CD4-positive, alpha-beta T cell treated with Interleukin-6 at 100 ng/mL for 8 hours (primary cell): ENCODE measurements at places on chromosomes 2 and 18.

DNA sequence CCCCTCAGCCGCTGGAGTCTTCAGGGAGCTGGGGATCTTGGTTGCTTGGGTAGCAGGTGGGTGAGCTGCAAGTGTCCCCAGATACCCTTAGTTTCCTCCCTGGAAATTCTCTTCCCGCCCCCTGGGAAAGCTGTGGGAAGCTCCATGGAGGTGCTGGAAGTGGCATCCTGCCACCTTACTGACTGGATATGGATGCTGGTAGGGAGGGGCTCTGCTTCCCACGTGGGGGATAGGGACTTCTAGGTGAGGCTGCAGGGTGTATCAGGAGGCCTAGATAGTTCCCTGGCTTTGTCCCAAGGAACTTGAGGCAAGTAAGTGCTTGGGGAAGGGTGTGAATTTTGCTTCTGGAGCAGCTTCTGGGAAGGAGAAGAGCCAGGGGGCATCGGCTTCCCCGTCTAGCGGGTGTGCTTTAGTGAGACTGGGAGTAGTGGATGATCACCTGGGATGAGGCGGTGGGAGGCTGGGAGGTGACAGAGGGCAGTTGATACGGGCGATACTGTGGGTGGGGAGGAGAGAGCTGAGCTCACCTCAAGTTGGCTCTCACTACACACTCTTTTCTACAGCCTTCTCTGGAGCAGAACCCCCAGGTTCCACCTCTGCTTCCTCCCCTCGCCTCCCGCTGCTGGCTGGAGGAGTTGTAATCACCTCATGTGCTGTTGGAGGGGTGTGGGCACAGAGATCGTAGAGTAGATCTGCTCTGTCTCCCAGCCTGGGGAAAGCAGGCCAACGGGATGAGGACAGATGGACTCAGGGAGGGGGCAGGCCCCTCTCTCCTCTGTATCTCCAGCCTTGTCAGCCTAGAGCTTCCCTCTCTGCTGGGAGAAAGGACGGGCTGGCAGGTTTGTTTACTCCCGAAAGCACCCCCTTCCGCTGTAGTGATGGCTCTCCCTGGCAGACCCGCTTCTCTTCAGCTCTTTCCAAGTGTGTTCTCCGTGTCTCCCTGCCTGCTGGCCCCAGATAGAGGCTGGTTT lies 19.8 kb downstream of the TET3 start:
- no peak for DNase-seq

DNA sequence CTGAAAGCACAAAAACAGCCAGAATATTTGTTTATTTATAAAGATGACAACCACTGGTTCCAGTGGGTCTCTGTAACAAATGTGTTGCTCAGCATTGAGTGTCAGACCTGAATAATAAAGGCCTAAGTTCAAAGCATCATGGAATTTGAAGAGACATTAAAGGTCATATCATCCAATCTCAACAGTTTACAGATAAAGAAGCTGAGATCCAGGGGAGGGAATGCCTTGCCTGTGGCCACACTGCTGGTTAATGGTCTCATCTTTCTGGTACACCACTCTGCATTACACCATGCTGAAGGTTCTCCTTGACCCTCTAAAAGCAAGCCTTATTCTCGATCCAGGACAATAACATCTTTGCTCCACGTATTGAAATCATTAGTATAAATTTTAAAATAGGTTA lies 446.5 kb upstream of the ACVR2A start:
- no peak for DNase-seq

DNA sequence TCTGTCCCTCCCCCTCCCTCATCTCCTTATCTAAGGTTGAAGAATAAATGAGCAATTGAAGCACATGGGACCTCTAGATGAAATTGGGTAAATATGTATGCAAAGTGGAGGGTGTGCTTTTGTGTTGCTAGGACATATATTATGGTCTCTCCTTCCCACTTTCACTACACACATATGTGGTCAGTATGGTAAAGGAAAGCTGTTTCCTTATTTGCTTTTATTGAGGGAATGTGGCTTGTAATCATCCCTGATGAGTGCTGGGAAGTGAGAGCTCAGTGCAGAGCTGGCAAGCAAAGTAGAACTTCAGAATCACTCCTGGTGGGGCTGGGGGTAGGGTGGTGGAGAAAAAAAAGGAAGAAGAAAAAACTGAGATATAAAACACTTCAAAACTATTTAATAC lies 189.9 kb upstream of the ATP5MC3 start:
- DNase-seq: no peak

DNA sequence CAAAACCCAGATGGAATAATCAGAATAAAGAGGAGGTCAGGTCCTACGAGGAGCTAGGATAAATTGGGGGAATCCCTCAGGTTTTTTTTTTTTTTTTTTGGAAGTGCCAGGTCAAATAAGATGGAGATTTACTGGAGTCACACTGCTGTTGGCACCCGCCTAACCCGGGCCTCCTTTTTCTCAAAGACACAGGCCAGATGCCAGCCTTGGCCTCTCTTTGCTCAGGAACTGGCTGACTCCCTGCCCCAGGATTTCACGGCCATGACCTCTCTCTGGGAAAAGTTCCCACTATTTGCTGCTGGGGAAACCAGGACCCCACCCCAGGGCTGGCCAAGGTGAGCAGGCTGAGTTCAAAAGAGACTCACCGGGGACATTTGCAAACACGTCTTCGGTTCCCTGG lies 2.5 kb downstream of the CD8A start:
- no peak for DNase-seq

GRCh38 chr2:126059379-126059778 lies 596.6 kb upstream of the GYPC start:
- no peak for DNase-seq

GRCh38 chr2:105926960-105927678 lies 182.4 kb downstream of the NCK2 start:
- DNase-seq: peak; percentile 79

DNA sequence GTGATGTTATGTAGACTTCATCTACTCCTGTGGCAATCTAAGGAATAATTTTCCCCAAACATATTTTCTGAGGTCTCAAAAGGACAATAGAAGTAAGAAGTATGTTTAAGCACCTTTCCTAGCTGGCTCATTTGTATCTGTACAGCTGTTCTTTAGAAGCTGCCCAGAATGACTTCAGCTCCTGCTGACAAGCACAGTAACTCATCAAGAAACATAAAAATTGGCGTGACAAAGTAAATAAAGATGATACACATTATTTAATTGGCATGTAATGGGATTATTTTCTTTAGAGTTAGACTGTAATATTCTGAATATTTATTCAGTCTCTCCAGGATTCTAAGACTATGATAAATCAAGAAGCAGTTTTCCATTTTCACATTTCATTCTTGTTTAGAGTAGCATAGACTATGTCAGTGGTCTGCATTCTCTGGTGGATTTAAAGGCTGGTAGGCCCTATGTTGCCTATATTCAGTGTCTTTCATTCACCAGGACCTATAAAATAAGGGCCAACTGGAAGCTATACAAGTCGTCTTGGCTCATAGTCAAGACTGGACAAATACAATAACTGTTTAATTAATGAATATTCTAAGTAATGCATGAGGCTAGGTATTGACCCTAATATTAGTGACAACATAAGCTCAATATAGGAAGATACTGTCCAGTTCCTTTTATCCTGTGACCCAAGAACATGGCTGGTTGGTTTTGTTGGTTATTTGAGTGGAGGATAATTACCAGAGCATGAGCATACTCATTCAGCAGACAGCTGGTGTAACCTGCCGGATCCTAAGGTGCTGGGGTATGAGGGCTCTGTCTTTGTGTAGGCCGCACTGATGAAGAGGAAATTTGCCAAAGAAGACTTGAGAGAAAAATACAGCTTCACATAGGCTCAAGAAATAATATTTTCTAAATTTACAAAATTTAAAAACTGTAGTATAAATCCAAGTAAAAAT lies 107.0 kb downstream of the PDE1A start:
- DNase-seq: no peak
